ENCODE measurements at places on chromosomes 3 and 15.

DNA sequence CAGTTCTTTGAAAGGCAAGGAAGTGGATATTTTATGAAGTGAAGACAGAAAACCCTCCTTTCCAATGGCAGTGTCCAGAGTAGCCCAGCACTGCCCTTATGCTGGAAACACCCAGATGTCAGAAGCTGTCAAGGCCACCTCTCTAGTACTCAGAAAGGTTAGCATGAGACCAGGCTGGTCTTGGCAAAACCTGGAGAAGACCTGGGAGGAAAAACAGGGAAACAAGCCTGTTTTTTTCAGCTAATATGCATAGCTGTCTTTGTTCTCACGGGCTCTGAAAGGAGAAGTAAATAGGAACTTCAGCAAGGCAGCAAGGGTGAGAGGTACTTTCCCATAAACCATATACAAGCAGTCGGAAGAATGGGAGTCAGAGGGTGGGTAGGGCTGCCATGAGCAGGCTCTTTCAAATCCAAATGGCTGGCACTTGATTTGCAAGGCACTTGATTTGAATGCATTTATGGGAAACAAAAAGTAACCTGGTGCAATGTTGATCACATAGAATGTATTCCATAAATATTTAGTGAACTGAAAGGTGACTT, 55.8 kb downstream of the HEG1 start:
- no peak for DNase-seq

GRCh38 chr3:43194490-43195114, 88.7 kb upstream of the POMGNT2 start:
- DNase-seq = no peak

GRCh38 chr15:74543583-74543982, 2.6 kb downstream of the ARID3B start:
- DNase-seq = no peak

- DNase-seq = peak; percentile 49
Observed at GRCh38 chr15:64507293-64507802, 47.0 kb downstream of the ZNF609 start.

- DNase-seq = no peak
Observed at GRCh38 chr3:123282461-123282860, 80.7 kb downstream of the SEC22A start.

DNA sequence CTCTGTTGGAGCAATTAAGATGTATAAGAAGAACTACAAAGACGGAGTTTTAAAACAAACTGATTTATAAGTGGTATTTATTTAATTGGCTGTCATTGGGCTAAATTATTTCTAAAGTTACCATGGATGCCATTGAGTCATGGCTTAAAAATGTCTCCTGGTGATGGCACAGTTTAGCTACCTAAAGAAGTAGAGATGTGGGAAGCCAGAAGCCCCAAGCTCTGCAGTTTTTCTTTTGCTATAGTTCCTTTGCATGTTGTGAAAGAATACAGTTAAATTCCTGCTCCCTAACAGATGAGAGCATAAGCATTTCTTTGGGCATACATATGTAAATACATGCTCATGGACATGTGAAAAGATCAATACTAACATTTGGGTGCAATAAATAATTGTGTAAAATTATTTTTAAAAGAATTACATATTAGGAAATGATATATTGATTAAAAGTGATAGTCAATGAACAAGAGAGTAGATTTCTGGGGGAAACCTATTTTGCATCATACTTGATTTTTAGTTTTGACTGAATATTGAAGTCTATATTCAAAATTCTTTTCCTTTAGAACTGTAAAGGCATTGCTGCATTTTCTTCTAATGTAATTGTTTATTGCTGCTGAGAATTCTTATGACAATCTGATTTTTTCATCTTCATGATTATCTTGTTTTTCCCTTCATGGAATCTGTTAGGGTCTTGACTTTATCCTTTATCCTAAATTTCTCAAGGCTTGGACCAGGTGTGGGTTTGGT, 2.1 kb downstream of the OPA1 start:
- DNase-seq = no peak

- no peak for DNase-seq
Observed at GRCh38 chr3:126131881-126132750, 48.2 kb upstream of the SLC41A3 start.

GRCh38 chr15:66842710-66843441, 140.8 kb downstream of the SMAD6 start:
- no peak for DNase-seq

GRCh38 chr15:38504680-38505467, 50.9 kb downstream of the FAM98B start:
- no peak for DNase-seq

DNA sequence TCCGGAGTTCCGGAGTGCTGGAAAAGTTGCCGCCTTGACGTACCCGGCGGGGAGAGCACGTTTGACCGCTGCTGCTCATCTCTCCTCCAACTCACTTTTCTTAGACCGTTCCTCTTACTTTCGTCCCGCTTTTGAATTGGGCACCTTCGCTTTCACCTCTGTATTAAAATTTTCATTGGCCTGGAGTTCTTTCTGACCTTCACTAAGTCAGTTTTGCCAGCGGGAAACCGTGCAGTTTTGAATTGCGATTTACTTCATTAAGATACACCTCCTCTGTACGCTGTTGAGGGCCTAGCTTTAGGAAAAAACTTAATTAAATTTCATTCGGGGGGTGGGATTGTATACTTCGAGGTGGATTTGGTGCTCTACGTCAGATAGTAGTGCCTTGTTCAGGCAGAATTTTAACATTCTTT, 1.3 kb downstream of the GMPS start:
- no peak for DNase-seq

Data from DMS153 (cell line).